ENCODE measurements at places on chromosomes 4 and X.
A peak's percentile ranks its signal among the peaks of the same experiment; 100 is the strongest.

DNA sequence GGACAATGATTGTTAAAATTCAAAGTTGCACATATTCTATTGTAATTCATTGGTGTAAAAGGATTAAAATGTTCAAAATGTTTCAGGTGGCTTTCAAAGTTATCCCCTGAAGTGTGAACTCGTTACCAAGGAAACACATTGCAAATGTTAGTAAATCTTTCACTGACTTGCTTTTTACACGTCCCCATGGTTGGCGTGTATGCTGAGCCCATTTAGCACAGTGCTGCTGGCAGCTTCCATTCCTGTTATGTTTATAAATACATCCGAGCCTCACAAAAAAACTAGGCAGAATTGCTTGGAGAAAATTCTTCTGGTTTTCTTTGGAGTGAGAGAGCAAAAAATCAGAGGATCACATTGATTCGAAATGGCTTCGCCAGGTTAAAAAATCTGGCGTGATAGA is 105.9 kb upstream of the HPGD start:
- no peak for DNase-seq

DNA sequence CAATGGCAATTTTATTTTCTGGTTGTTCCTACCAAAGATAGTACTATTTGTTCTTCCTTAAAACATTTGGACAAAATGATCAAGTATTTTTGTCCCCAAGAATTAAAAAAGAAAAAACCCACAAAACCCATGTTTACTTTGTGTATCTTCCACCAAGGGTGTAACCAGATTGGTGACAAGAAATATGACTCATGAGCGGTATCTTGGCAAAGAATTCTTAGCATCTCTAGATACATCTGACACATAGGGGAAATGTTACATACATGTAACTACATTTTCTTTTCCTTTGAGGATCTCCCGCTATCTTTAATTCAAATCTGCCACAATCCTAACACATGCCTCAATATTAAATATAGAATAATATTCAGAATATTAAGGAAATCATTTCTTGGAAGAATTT is 78.7 kb downstream of the WDFY3 start:
- DNase-seq: no peak

GRCh38 chr4:152635851-152636250 is 43.9 kb downstream of the TMEM154 start:
- no peak for DNase-seq

DNA sequence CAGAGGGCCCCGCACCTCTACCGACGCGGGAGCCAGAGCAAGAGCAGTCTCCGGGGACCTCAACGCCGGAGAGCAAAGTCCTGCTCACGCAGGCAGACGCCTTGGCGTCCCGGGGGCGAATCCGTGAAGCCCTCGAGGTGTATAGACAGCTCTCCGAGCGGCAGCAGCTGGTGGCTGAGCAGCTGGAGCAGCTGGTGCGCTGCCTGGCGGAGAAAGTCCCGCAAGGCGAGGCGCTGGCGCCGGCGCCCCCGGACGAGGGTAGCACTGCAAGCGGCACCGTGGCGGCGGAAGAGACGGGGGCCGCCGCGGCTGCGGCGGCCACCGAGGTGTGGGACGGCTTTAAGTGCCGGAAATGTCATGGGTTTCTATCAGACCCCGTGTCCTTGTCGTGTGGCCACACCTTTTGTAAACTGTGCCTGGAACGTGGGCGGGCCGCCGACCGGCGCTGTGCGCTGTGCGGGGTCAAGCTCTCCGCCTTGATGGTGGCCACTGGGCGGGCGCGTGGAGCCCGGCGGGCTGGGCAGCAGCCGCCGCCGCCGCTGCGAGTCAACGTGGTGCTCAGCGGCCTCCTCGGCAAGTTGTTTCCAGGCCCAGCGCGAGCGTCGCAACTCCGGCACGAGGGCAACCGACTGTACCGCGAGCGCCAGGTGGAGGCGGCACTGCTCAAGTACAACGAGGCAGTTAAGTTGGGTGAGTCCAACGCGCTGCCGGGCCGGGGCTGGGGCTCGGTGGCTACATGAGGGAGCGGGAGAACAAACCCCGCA is 672 bp downstream of the LONRF3 start:
- no peak for DNase-seq

GRCh38 chr4:114659386-114660008 is 60.9 kb downstream of the UGT8 start:
- peak; percentile 27 for DNase-seq

DNA sequence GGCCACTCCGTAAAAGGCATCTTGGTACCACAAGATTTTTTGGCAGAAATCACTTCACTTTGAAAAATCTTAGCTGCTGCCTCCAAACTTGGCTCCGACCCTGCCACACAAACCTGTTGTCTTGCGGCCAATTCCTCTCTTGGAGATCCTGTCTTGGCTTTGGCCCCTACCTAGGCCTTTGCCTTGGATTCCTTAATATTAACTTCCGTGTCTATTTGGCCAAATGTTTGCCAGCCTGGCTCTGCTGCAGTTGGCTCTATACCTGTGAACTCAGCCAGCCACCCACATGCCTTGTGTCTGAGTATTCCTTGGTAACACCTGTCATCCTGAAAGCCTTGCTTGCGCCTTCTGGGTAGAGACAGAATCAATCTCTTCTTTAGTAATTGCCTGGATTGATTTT is 12.5 kb downstream of the GRXCR1 start:
- no peak for DNase-seq

- peak; percentile 3 for DNase-seq
These were observed 132.4 kb downstream of the ZMAT1 start for GRCh38 chrX:101799387-101799786.

DNA sequence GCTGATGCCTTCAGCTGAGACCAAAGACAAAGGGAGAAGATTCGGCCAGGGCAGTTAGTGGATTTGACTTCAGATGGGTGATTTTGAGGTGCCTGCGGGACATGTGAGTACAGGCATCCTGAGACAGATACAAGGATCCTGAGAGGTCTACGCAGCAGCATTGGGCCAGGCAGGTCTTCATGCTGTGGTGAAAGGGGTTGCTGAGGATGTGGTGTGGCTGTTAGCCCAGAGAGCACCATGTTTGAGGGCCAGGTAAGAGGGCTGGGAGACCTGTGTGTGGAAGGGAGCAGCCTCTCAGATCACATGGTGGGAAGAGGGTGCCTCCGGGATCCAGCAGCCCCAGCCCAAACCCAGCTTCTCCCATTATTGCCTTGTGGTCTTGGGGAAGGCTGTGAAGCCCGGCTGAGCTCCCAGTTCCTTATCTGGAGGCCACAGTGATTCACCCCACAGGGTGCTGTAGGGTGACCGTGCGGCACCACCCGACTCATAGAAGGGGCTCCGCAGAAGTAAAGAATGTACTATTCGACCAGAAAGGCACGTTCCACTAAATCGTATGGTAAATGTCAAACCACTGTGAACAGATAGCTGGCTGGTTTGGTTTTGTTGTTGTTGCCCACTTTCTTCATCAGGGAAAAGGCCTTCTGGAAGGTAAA is 27.7 kb upstream of the TADA2B start:
- DNase-seq: no peak

- no peak for DNase-seq
These were observed 848.1 kb upstream of the DIAPH2 start for GRCh38 chrX:95836517-95836916.

- DNase-seq: no peak
These were observed 143.5 kb upstream of the MAMLD1 start for GRCh38 chrX:150219374-150220185.

GRCh38 chr4:8911316-8912088 is 39.9 kb upstream of the HMX1 start:
- DNase-seq: no peak

DNA sequence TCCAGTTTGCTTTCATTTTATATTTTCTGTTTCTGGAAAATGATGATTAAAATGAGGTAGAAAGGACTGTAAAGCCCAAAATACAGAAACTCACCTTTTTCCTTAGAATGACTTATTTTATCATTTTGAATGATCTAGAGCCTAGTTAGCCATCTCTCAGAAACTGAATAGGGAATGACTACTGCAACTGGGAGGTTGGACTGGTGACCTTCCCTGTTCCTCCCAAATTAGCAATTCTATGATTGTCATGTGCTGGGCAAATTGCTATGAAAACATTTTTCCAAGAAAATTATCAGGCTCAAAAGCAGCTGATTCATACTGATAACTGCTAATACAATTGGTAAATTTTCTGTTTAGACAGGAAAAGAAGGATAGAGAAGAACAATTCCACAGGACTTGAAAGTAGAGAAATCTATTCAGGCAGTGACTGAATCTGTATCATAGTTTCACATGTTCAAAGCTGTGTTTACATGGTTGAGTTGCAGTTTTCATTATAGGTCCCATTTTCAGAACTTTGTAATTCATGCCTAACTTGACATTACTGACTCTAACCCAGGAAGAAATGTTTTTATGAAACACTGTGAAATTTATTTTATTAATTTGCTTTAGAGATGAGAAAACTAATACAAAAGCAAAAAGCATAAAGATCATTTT is 43.4 kb upstream of the SEC24B start:
- no peak for DNase-seq

DNA sequence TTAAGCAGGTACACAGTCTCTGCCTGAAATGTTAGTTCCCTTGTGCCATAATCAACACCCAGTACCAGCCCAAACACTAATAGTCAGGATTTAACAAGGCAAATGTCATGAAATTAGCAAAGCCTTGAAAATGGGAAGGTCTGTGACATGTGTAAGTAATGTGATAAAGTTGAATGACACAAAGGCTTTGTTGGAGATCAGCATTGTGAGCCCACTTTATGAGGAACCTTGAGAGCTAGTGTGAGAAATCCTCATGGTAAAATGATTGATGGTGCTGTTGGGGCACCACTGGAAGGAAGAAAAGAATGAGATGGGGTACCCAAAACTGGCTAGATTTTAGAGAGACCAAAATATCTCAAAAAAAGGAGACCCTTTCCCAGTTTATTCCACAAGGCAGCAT is 3.3 kb upstream of the LIN54 start:
- no peak for DNase-seq

DNA sequence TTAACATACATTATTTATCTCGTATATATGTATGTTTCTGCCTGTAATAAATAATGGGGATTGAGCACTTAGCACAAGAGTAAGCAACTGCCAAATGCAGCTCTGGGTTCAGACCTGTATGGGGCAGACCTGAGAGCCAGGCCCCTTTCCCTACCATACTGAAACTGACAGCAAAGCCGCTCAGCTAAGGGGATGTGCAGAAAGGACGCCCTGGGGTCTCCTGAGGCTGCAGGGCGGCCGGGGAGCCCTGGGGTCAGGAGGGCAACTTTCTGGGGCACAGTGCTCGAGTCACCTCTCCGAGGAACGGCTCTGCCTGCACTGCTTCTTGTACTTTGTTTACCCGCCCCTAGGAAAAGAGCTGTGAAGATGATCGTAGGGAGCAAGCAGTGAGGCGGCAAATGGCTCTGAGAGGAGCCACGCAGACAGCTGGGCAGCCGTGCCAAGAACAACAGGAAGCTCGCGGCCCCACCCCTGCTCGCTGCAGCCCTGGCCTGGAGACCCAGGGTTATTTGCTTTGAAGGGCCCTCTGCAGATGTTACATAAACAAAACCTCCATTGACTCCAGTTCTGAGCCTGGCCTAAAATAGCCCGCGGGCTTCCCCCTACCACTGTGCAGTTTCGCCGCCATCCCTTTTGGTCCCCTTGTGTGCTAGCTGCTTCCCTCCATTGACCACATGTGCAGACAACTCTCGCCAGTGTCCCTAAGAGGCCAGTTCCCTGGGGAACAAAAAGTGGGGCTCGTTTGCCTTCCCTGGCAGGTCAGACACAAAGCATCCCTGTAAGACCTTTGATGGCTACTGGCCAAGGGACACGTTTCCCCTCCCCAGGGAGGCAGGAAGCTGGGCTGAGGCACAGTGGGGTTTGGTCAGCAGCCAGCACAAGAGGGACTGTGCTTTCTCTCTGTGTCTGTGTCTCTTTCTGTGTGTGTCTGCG is 111.3 kb upstream of the LNX1 start:
- peak; percentile 15 for DNase-seq

GRCh38 chr4:88341227-88342192 is 37.1 kb upstream of the HERC6 start:
- no peak for DNase-seq

- DNase-seq: no peak
These were observed 31.6 kb upstream of the SOD3 start for GRCh38 chr4:24763631-24764297.

GRCh38 chrX:155313766-155314165 is 20.6 kb downstream of the CLIC2 start:
- no peak for DNase-seq

DNA sequence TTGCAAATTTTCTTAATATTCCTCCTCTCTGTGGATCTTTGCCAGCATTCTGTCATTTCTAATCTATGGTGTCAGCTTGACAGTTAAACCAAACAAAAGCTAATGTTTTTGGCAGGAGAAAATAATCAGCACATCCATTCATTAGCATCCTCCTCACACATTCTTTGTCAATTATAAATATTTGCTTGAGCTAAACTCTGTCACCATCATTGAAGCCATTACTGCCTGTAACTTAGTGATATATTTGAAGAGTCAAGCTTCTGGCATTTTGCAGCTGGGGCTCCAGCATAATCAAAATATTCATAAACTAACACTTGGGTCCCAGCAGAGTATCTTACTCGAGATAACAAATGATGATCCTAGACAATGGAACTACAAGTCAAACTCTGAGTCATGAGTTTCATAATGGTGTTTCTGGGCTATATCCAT is 126.1 kb downstream of the EIF4E start:
- DNase-seq: no peak

- DNase-seq: no peak
These were observed 9.0 kb downstream of the HMGB2 start for GRCh38 chr4:173325007-173325736.

- DNase-seq: no peak
These were observed 176.8 kb downstream of the SCFD2 start for GRCh38 chr4:53189011-53189410.

- DNase-seq: no peak
These were observed 637.8 kb upstream of the GRIA3 start for GRCh38 chrX:122546269-122546668.

GRCh38 chr4:107279733-107280132 is 243.6 kb upstream of the DKK2 start:
- no peak for DNase-seq

- DNase-seq: no peak
These were observed 88.4 kb upstream of the CLNK start for GRCh38 chr4:10773010-10773409.

GRCh38 chr4:86223472-86223871 is 136.4 kb downstream of the MAPK10 start:
- no peak for DNase-seq

DNA sequence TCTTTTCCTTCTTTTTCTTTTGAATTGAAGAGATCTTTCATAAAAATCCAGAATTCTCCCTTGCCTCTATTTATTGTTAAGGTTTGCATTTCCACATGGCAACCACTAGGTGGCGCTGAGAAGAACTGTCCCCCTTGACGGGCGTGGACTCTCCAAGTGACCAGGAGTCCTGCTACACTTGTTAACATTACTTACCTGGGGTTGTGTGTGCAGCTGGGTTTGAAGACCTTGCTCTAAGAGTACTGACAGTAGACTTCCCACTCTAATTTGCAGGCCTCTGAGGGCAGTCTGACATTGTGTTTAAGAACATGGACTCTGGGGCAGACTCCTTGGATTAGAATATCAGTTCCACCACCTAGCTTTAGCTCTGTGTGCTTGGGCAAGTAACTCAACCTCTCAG is 52.8 kb downstream of the GPRIN3 start:
- no peak for DNase-seq

DNA sequence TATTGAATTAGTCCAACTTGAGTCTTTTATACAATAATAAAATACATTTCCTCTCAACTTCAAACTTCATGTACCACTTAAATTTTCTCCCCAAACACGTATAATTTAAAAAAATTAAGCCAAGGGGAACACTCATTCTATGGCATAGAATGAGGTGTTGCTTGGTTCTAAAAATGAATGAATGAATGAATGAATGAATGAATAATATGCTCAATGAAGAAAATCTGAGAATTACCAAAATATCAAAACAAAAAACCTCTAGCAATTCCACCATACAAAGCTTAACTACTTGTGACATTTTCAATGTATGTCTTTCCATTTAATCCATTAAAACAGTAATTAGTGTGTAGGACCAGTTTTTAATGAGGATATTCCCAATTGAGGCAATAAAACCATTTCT is 62.7 kb upstream of the PLAC8 start:
- no peak for DNase-seq
